ENCODE measurements at places on chromosomes 7 and 10.

GRCh38 chr7:91957823-91958222 is 17.2 kb downstream of the AKAP9 start:
- no peak for DNase-seq

- DNase-seq: no peak
Observed at GRCh38 chr10:6260843-6261242, 58.1 kb downstream of the PFKFB3 start.

- no peak for DNase-seq
Observed at GRCh38 chr10:6678956-6679355, 98.9 kb upstream of the PRKCQ start.

DNA sequence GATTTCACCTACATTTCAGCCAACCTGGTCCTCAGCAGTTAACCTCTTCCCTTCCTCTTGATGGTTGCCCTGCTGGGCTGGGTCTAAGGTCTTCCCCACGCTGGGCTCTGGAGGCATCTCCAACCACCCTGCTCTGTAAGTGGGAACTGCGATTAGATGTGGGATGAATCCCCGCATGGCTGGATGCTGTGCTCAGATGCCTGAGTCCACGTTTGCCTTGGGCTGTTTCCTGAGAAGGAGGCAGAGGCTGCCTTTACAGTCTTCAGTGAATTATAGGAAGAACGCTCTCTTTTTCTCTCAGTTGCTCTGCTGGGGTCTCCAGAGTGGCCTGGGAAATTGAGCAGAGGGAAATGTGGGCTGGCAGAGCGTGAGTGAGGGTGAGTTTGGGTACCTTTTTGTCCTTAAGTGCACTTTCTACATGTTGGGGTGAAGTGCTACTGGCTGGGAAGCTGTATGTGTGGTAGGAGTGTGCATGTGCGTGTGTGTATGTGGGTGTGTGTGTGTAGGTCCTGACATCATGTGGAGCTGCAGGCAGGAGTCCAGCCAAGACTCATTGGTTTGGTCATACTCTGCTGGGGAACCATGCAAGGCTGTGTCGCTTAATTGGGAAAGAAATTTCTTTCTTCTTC is 1.5 kb downstream of the GIMAP8 start:
- peak; percentile 13 for DNase-seq

- DNase-seq: peak; percentile 74
Observed at GRCh38 chr7:155003092-155003375, at the start of gene PAXIP1. PAXIP1 (minus strand) TSS chr7:155003124; CDS start chr7:155002929, 195 bp downstream.

- DNase-seq: no peak
Observed at GRCh38 chr7:158329014-158329610, 258.5 kb downstream of the PTPRN2 start.

DNA sequence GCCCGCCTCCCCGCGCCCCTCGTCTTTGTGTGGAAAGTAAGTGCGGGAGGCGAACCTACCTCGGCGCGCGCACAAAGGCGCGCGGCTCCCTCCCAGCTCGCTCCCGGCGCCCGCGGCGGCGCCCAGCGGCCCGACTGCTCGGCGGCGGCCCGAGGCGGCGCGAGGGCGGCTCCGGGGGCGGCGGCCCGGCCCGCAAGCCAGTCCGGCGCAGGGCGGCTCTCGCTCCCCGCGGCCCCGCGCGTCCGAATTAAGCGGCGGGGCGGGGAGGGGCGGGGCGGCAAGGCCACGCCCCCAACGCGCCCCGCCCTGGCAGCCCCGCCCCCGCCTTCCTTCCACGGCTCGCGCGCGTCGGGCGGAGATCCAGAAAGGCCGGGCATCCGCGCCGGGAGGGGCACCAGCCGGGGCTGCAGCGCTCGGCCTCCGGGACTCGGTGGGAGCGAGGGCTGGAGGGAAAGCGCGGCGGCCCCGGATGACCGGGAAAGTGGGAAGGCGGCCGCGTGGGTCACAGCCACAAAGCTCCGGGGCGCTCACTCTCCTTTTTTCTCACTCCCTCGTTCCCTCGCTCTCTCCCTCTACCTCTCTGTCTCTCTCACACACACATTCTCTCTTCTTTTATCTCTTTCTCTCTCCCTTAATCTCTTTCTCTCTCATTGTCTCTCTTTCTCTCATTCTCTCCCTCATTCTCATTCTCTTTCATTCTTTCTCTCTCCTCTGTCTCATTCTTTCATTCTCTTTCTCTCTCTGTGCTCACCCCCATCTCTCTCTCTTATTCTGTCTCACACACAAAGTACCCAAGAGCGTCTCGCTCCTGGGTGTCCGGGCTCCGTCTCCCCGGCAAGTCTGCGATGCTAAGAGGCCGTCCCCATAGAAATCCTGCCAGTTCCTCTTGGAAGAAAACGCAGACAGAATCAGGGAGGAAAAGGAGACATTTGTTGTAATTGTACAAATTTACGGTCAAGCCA is 170.2 kb downstream of the FAM107B start:
- peak; percentile 70 for DNase-seq

DNA sequence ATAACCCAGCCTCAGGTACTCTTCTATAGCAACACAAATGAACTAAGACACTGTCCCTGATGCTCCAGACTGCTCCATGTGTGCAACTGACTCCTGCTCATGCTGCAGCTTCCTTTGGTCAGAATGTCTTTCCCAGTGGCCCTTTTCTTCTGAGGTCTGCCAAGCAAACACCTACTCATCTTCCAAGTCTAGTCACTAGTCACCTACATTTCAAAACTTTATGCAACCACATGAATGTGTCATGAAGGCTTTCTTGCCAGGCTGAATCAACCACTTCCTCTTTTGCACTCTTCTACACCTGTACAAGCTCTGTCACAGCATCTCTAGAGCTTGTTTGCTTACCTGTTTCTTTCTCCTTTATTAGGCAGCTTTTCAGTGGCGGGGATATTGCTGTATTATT is 75.8 kb downstream of the LSMEM1 start:
- no peak for DNase-seq

- no peak for DNase-seq
Observed at GRCh38 chr7:90586091-90586490, 10.0 kb upstream of the CDK14 start.

- DNase-seq: no peak
Observed at GRCh38 chr7:95608359-95609173, 12.2 kb upstream of the PDK4 start.

DNA sequence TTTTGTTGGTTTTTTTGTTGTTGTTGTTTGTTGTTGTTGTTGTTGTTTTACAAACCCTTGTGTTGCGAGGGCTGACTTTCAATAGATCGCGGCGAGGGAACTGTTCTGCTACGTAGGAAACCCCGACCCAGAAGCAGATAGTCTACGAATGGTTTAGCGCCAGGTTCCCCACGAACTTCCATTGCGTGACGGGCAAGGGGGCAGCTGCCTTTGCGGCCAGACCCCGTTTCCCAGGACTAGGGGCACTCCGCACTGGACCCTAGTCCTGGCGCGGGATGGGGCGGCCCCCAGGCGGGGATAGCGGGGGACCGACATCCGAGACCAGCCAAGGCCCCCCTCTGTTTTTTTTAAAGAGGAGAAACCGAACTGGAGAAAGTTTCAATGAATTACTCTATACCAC is 119.6 kb downstream of the LRRTM3 start:
- no peak for DNase-seq

- DNase-seq: no peak
Observed at GRCh38 chr7:114799628-114800028, 122.3 kb upstream of the MDFIC start.

GRCh38 chr10:12782537-12782936 is 219.0 kb downstream of the CCDC3 start:
- no peak for DNase-seq

GRCh38 chr10:44125879-44126278 is 259.0 kb downstream of the CXCL12 start:
- no peak for DNase-seq

- DNase-seq: no peak
Observed at GRCh38 chr7:55774327-55775050, 88.1 kb downstream of the SEPTIN14 start.

- no peak for DNase-seq
Observed at GRCh38 chr7:112855227-112855626, 65.0 kb upstream of the TMEM168 start.

- no peak for DNase-seq
Observed at GRCh38 chr7:112880818-112881418, 90.7 kb upstream of the TMEM168 start.

GRCh38 chr10:45152726-45153125 is 152.0 kb downstream of the ZNF22 start:
- no peak for DNase-seq

DNA sequence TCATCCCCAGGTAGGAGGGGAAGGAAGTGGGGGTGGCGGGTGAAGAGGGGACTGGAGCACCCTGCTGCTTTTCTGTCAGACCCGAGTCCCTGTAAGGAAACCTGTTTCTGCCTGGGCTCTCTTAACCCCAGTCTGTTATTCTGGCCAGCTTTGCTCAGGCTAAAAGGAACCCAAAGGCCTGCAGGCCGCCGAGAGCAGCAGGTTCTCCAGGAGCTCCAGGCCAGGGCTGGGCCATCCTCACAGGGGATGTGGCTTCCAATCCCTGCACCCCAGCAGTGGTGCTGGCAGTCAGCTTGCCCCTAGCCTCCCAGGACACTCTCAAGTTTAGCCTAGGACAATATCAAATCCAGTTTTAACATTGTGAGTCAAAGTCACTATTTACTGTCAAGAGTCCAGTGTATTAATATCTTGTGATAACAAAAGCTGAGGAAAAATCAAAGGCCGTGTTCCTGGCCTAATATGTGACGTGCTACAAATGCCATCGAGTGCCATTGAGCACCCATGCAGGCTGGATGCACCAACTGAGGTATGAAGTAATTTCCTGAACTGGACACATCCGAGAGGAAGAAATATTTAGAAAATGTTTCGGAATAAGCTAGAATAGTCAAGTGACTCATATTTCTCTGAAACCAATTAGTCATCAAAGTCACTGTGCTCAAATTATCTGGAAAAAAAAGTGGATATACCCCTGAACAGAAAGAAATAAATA is 7.0 kb downstream of the PKD1L1 start:
- no peak for DNase-seq

- no peak for DNase-seq
Observed at GRCh38 chr10:73788864-73789658, 3.7 kb downstream of the ZSWIM8 start.

GRCh38 chr7:112372101-112372500 is 78.2 kb upstream of the IFRD1 start:
- DNase-seq: no peak

- no peak for DNase-seq
Observed at GRCh38 chr10:104193787-104194186, 38.4 kb downstream of the CFAP43 start.

- no peak for DNase-seq
Observed at GRCh38 chr7:110922906-110923305, 168.0 kb upstream of the LRRN3 start.

DNA sequence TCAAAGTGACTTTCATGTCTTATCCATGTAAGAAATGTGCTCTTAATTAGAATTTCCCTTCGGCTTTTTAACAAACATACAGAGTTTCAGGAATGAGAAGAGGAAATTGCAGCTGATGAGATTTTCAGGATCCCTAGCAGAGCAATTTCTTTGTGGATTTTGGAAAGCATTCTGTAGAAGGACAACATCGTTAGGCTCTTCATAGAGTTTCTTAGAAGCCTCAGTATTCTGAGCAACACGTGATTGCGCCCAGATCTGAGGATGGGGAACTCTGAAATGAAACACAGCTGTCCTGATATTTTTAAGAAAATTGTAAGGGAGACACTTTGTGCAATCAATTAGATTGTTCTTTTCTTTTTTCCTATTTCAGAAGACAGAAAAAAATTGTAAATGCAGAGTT is 85.8 kb downstream of the LHFPL3 start:
- DNase-seq: no peak

DNA sequence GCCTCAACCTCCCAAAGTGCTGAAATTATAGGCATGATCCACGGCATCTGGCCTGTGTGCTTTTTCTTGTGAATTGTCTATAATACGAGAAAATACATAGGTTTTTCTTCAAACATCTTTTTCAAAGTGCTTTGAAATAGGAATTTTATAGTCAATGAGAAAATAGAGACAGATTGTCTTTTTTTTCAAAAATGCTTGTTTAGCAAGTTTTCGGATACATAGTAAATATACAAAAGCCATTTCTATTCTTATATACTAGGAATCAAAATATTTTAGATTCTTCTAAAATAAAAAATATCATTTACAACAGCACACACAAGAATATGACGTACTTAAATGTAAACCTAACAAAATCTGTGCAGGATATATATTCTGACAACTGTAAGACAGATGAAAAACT is 1.6 kb upstream of the LYZL2 start:
- DNase-seq: no peak

DNA sequence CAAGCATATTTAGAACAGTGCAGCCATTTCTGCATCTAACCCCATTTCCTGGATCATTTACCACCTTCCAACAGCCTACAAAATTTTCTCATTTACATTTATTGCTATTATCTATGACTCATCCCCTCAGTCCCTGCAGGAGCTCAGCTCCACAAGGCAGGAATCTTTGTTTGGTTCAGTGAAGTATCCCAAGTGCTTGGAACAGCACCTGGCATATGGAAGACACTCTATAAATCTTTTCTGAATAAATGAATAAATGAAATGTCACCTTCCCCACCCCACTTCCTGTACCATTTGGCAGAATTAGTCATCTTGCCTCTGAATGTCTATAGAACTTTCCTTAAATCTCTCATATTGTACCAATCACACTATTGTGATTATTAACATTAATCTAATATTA is 110.7 kb downstream of the HIP1 start:
- DNase-seq: no peak

- DNase-seq: peak; percentile 76
Observed at GRCh38 chr10:128150045-128150493, 23.8 kb upstream of the MKI67 start.

DNA sequence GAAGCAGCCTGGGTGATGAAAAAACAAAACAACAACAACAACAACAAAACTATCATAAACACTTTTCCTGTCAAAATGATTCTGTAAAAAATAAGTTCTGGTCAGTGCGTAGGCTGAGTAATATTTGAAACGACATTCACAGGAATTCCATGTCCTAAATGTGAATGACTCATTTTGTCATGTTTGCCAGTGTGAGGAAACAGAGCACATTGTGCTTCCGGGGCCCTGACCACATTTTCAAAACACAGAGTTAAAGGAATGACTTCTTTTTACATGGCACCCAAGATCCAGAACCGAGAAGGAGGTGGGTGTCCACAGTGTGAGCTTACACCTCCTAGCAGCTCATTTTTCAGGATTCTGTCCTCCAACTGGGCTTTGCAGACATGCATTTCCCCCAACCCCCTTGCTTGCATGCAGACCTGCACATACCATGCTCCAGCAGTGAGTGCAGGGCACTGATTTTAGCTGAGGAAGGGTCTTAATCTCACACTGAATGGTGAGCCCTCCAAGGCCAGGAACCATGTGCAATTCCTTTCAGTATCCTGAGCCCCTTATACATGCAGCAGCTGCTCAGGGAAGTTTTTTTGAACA is 3.0 kb downstream of the CLRN3 start:
- no peak for DNase-seq

DNA sequence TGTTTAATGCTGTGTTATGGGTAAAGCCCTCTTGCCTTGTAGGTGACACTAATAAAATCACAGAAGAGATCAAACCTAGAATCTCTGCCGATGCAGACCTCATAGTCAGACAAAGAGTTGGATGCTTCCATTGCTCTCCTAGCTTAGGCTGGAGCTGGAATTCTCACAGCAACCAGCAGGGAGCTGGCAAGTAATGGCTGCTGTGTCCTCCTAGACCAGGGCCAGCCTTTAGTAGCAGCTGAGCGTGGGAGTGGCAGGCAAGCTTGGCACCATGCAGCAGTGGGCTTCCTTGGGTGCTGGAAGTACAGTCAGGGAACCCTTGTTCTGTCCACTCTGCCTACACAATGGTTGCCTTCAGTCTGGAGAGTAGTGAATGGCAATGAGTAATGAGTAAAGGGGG is 598.3 kb upstream of the GALNT17 start:
- DNase-seq: no peak

GRCh38 chr7:123114288-123114687 is 85.5 kb downstream of the SLC13A1 start:
- no peak for DNase-seq
